ENCODE measurements at places on chromosomes 12 and 14.
A peak's percentile ranks its signal among the peaks of the same experiment; 100 is the strongest.

GRCh38 chr14:52703225-52703624 is 3.8 kb upstream of the PSMC6 start:
- DNase-seq: no peak

GRCh38 chr12:21392384-21392783 is 19.7 kb downstream of the IAPP start:
- no peak for DNase-seq

DNA sequence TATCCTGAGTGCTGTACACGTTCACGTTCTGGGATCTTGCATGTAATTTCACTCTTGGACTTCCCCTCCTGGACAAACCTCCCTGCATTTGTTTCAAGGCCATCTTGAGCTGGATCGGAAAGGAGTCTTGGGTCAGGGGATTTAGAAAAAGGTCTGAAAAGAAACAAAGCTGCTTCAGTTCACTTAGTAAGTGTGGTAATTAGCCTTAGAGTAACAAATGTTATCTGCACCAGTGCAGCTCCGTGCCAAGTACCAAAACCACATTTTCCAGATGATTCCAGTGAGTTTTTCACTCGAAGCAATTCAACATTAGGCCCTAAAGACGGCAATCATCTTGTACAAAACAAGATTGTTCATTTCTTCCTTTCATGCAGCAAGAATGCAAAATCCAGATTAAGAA is 39.4 kb upstream of the ATXN2 start:
- DNase-seq: no peak

DNA sequence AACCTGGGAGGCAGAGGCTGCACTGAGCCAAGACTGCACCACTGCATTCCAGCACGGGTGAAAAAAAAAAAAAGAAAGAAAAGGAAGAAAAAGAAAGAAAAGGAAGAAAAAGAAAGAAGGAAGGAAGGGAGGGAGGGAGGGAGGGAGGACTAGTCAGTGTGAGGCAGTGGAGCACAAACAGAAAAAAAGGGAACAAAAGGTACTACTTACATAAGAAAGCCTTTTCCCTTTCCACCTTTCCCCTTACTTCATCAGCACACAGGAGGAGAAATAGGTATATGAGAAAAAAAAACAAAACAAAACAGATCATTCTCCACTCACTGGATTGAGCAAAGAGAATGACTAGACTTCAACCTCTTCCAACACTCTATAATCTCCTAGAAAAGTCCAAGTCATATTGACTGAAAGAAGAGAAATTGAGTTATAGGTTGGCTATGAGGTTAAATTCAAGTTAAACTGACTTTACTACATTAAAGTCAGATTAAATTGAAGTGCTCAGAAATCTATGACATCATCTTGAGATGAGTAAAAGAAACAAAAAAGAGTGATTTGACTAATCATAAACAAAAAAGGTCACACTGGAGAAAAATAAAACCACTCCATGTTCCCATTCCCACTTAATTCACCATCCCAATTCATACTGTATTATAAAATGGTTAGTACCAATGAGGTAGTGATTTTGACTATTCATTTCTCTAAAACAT is 43.6 kb downstream of the NOVA1 start:
- no peak for DNase-seq

DNA sequence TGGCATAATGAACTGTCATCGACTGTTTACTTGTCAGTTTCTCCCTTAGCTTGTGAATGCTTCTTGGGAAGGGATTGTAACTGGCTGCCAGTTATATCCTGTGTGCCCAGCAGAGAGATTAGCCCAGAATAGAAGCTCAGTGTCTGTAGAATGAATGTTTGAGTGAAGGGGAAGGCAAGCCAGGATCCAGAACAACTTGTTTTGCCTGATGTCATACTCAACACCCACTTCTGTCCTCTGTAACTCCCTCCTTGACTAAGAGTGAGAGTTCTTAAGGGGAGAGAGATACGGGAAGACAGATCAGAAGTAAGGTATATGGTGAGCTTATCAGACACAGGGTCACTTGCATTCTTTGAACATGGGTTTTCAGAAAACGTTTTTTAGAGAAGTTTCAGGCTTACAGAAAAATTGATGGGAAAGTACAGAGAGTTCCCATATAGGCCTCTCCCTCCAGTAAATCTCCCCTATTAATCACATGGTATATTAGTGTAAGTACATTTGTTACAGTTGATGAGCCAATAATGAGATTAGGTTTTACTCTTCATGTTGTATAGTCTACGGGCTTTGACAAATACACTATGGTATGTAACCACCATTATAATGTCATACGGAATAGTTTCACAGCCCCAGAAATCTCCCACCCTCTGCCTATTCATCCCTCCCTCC is 5.6 kb upstream of the SPPL3 start:
- DNase-seq: no peak

GRCh38 chr12:19894803-19895202 is 455.5 kb downstream of the AEBP2 start:
- DNase-seq: no peak

- DNase-seq: no peak
Measured at GRCh38 chr12:14416658-14417057, 51.2 kb downstream of the ATF7IP start.

- DNase-seq: no peak
Measured at GRCh38 chr14:92785667-92786426, 8.3 kb upstream of the GOLGA5 start.

GRCh38 chr12:26193539-26193938 is 1.8 kb upstream of the SSPN start:
- DNase-seq: no peak

DNA sequence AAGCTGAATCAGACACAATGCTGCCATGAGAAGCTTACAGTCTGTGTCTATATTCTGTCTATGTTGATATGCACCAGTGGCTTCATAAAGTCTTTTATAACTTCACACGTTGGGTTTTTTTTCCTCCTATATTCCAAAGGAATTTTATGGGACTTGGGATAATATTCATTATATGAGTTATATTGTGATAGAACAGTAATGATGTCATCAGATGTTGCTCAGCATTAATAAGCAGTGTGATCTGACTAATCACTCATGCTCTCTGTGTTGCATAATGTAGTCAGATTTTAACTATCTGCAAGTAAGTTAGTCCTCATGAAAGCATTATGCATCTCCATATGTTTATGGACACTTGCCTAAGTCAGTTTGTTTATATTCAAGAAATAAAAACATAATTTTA is 159.6 kb downstream of the PLCZ1 start:
- no peak for DNase-seq

DNA sequence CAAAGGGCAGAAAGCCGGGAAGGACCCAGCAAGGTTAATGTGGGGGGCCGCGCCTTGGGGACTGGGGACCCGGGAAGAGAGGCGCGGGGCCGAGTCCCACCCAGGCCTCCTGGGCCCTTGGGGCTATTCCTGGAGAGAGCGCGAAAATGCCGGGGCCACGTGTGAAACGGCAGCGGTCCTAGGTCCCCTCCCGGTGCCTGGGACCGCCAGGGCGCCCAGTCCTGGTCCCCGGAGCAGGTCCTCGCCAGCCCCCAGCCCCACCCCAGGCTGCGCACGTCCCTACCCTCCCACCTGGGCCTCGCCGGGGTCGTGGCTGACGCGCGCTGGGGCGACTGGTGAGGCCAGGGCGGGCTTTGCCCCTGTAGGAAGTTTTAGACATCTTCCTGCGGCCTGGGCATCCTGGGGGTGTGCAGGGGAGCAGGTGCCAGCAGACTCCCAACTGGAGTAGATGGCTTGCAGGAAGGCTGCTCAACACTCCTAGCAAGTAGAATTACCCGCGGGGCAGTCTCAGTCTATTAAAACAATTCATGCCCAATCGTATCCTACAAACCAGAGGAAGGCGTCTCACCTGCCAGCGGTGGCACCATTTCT is 708 bp downstream of the FAR2 start:
- DNase-seq: peak; percentile 16

- DNase-seq: no peak
Measured at GRCh38 chr12:99454539-99455172, 192.9 kb upstream of the GARIN6 start.

DNA sequence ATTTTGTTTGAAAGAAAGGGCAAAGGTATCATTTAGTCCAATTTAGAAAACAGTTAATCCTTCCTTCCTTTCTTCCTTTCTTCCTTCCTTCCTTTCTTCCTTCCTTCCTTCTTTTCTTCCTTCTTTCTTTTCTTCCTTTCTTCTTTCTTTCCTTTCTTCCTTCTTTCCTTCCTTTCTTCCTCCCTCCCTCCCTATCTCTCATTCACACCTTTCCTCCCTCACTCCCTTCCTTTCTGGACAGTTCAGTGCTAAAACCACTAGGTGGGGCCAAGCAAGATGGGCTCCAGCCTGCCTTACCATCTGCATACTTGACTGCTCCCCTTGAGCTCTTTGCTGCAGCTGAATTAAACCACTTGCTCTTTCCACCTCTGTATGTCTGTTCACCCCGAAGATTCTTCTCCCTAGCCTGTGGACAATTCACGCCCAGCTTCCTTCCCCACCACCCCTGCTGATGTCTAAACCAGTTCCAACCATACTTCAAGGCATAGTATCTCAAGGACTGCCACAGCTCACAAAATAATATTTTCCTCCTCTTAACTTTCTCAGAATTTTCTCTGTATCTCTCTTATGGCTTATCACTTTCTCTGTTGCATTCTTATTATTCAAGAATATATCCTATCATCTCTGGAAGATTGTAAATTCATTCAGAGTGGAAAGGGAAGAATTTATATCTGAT is 78.0 kb downstream of the DBX2 start:
- no peak for DNase-seq

DNA sequence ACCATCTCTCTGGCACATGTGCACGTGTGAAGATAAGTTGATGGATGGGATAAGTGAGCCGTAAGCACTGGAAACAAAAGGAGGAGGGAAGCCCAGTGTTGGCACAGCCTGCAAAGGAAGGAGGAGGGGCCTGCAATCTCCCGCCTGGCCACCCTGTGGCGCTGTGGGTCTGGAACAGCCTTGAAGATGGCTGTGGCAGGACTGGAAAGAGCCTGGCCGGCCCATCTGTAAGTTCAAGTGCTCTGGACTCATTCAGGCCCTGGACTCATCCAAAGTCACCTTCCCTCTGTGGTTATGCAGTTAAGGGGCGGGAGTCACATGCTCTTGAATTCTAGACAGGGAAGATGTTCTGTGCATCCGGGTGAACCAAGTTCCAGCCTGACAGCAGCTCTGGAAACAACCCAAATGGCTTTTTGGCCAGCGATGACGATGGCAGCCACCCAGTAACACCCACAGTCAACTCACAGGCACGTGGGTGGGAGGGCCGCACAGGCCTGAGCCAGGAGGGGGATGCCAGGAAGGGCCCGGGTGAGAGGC is 50.4 kb downstream of the CHGA start:
- DNase-seq: no peak

- no peak for DNase-seq
Measured at GRCh38 chr14:99673305-99674063, 10.6 kb upstream of the CYP46A1 start.

DNA sequence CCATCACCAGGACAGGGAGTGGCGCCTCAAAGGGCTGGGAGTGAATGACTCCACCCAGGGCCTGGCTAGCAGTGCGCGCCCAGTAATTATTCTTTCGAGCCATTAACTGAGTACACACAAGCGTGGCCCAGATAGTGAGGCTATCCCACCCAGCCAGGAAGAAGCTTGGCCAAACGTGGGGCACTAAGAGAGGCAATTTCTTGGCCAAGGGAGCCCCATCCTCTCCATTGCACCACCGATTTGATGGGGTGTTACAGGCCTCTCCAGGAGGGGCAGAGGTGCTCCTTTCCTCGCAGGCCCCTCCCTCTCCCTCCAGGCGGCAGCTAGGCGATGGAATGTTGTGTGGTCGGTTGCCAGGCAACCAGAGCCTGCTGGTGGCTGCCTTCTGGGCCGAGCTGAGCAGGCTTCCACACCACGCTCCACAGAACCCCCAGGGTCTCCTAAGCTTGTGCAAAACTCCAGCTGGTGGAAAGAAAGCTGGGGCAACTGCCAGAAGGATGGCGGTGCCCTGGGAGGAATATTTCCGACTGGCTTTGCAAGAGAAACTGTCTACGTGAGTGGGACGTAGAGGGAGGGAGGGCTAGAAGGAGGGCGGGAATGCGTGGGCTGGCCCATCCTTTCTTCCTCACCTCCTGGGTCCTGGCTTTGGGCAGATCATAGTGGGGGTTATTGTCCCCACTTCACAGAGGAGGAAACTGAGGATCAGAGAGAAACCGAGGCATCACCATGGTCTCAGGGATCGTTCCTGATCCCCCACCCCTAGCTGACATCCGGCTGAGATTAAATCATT is at the start of gene CFAP73:
Gene CFAP73, plus strand, starts transcription at position 364 of the 790 bp plus-strand sequence. Its CDS starts 134 bp downstream, at position 498.
- DNase-seq: no peak

DNA sequence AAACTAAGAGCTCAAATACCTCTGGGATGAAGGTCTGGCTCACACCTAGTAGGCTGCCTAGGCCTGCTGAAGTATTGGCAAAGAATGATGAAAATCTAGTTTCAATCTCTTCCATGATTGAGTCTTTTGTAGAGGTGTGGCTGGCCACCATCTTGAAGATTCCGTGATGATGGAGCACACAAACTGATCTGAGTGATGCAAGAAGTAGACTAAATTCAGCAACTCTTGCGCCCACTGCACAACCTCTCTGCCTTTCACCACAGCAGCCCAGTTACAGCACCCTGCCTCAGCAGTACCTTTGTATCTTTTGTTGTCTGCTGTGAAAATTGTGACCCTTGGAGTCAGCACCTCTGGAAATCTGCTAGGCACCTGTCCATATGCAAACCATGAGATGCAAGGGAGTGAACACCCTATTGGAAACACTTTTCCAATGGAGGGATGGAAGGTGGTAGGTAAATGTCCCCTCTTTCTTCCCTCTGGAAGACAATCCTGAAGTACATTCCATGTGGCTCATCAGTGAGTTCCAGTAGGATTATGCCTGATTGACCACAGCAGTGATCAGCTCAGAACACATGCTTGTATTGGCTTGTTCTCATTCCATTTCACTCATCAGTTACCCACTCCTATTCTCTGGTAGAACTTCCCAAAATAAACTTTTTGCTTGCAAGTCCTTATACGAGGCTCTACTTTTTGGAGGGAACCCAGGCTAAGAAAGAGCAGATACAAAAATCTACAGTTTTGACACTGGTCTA is 58.6 kb downstream of the BTBD7 start:
- no peak for DNase-seq

DNA sequence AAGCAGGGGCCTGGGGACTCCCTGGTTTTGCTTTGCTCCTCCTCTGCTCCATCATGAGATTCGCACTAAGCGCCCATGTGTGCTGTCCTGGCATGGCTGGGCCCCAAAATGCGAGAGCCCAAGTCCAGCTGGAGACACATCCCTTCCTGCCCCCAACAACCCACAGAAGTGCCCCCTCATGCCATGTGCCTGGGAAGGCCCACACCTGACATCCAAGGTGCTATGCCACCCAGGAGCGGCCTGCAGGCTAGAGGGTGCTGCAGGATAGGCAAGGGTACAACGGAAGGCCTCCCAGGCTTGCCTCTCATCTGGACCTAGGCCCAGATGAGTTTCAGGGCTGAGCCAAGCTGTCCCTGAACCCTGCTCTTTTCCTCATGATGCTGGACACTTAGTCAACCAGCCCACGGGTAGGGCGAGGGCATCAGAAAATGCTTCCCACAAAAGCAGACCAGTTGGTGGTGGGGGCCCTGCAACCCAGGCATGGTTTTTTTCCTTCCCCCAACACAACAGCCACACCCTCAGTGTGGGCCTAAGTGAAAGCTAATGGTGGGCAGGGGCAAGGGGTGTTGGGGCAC is 13.2 kb upstream of the KRT80 start:
- DNase-seq: no peak

Data from stimulated activated CD4-positive, alpha-beta T cell treated with anti-CD3 and anti-CD28 coated beads, Interleukin-12 subunit alpha, Interleukin-12 subunit beta, amount 100 ng/mL, for 24 hours (primary cell).